Activated CD4-positive, alpha-beta T cell treated with anti-CD3 and anti-CD28 coated beads, Interleukin-2, amount 50 U/mL, for 4 hours (primary cell): ENCODE measurements at places on chromosomes 7 and 10.

DNA sequence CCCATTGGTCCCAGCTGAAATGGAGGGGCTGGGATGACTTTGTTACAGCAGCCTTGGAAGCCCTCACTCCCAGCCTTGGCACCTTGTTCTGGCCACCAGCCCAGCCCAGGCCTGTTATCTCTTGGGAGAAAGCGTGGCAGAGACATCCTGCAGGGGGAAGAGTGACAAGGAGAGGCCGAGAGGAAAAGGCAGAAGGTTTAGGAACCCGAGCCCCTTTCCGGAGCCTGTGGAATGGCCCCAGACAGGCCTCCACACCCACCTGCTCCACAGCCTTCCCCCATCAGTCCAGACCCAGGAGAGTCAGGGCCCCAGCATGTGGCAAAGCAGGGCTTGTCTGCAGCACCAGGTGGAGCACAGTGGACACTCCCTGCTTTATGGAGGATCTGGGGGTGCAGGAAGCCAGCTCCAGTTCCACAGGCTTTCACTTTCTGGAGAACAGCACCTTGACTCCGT is 24.1 kb upstream of the TRIM8 start:
- no peak for DNase-seq

GRCh38 chr10:21388589-21388988 is 136.9 kb downstream of the SKIDA1 start:
- no peak for DNase-seq

GRCh38 chr7:99393355-99394187 is 14.8 kb downstream of the PDAP1 start:
- no peak for DNase-seq

DNA sequence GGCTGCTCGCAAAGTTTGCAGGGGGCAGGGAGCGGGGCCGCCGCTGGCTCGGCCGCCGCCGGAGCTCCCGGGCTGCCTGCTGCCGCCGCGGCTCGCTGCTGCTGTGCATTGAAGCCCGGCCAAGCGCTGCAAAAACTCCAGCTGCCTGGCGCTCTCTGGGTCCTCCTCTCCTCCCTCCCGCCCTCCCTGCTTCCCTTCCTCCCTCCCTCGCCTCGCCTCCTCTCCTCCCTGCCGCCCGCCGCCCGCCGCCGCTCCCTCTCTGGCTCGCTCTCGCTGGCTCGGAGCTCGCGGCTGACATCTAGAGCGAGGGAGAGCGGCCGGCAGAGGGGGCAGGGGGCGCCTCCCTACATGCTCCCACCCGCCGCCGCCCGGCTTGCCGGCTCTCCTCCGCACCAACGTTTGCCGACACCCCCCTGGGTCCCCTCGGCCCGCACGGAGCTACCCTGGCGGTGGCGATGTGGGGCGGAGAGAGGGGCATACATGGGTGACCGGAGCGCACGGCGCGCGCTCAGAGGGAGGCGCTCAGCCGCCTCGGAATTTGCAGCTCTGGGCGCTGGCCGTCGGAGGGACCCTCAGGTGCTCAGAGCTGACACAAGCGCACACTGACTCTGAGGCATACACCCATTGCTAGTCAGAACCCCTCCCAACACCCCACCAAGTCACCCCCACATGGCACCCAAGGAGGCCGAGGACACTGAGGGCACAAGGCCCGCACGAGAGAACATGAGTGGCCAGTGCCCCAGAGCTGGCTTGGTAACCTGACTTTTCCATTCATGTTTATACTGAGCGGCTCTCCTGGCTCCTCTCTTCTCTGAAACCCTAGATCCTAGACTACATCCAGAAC is 1.2 kb upstream of the PLXNA4 start:
- DNase-seq, result no peak

- no peak for DNase-seq
These were observed 7.4 kb upstream of the APBB1IP start for GRCh38 chr10:26430641-26431163.

DNA sequence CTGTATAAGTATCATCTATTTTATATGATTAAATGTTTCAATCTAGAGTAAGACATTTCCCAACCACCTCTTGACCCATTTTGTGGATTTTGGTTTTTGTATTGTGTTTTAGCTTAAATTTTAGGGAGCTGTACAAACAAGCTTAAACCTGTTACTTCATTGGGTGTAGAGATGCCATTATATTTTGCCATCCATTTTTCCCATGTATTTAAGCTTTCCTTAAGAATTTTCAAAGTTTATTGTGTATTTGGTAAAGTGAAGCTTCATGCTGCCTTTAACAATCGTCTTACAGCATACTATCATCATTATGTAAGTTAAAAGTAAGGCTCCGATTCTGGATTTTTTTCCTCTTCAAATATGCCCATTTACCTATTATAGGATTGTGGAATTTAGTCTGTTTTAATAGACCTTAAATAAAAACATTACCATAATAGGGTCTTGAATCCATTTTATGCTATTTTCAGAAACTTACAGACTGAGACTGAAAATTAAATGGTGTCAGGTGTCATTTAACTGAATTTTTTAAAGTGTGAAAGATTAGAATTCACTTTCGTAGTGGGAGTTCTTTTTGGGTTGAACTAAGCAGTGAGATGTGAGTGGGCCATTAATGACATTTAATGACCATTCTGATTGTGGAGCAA is 2.2 kb downstream of the KMT2E start:
- DNase-seq, result no peak

DNA sequence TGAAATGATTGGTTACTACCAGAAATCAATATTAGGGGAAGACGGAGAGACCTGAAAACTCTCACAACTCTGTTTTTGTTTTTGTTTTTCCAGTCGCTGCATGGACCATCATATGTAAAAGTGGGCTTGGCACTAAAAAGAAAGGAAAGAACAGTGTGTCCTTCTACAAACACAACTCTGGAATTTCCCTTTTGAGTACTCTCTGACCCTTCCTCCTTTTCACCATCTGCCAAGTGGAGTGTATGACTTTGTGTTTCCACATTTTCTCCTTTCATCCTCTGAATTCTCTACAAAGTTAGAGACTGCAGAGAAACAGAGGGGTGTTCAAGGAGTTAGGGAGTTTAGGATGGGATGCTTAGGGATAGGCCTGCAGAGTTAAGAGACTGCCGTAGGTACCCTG is 92.0 kb downstream of the MDFIC start:
- DNase-seq, result no peak

DNA sequence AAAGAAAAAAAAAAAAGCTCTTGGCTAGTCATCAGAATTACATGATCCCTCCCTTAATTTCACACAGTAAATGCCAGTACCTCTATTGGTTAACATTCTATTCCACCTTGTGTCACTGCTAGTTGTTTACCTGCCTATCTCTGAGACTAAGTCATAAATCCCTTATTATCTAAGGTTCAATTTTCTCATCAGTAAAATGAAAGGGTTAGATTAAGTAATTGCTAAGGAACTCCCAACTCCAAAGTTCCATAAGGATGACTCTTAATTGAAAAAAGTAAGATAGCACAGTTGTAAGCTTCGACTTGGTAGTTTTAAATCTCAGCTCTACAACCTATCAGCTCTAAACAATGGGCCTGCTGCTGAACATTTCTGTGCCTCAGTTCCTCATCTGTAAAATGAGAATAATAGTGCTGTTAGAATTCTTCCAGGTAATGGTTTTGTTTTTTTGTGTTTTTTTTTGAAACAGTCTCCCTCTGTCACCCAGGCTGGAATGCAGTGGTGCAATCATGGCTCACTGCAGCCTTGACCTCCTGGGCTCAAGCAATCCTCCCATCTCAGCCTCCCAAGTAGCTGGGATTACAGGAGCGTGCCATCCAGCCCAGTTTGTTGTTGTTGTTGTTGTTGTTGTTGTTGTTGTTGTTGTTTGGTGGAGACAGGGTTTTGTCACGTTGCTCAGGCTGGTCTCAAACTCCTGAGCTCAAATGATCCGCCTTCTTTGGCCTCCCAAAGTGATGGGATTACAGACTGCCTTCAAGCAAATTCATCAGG is 35.6 kb downstream of the SRPK2 start:
- DNase-seq, result no peak

GRCh38 chr7:124032369-124033094 is at the start of gene TMEM229A:
Gene TMEM229A, minus strand, starts transcription at chr7:124033067. Its CDS starts 64 bp downstream, at chr7:124033003.
- no peak for DNase-seq

DNA sequence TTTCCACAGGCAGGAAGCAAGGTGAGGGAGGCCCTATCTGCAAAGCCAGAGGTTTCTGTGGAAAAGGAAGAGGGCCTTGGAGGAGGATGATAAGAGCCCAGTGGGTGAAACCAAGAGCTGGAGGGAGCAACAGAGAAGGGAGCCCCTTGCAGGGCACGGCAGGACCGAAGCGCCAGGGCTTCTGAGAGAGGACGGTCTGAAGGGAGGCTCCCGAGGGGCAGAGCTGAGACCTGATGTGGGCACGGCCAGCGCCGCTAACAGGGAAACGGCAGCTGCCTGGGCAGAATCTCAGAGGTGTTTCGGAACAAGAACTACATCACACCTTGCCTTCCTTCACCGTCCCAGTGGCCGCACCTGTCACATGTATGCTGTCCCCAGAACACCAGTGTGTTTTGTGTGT is 144.3 kb upstream of the ADARB2 start:
- no peak for DNase-seq

- DNase-seq, result no peak
These were observed at the start of gene ATOH7 for GRCh38 chr10:68231817-68232251. Gene ATOH7, minus strand, starts transcription at chr10:68232113. Its CDS starts 436 bp downstream, at chr10:68231677.

GRCh38 chr7:137001041-137001440 is 132.6 kb downstream of the CHRM2 start:
- DNase-seq, result no peak

GRCh38 chr7:55877308-55877707 is 9.9 kb upstream of the ZNF713 start:
- no peak for DNase-seq

- DNase-seq, result no peak
These were observed 32.6 kb downstream of the GRID1 start for GRCh38 chr10:86333826-86334487.

GRCh38 chr10:17652585-17652984 is 8.6 kb downstream of the STAM start:
- DNase-seq, result no peak

DNA sequence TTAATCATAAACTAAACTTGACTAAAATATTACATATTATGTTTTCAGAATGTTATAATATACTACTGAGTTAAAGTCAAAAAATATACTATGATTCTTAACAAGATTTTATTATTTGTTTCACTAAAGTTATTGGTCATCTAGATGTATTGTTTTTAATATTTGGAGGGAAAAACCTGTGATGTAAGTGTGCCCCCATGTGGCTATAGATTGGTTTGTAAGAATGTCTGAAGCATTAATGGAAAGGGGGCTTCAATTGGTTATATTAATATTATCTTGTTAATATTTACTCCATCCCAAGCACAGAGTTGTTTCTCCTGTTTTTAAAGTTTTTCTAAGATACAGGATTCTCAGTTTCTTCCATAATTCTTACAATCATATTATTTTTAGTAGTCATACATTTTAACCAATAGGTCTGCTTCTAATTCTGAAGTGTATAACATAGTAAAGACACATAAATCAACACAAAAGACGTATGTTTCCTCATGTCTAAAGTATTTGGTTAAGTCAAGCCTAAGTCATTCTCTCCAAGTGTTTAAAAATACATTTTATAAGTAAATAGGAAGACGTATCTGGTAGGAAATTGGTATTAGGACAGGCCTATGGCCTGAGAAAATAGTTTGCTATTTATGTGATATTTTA is 58.0 kb downstream of the GNAT3 start:
- DNase-seq, result no peak

GRCh38 chr10:24488631-24489030 is 235.1 kb downstream of the ARHGAP21 start:
- no peak for DNase-seq

- DNase-seq, result no peak
These were observed 23.3 kb downstream of the ADAP1 start for GRCh38 chr7:930975-931758.

- no peak for DNase-seq
These were observed 348.8 kb downstream of the GALNT17 start for GRCh38 chr7:71480791-71481190.

- no peak for DNase-seq
These were observed 35.6 kb upstream of the TCF7L2 start for GRCh38 chr10:112914288-112914952.

GRCh38 chr10:11951695-11952094 is 90.9 kb downstream of the UPF2 start:
- no peak for DNase-seq

GRCh38 chr7:40401406-40401805 is 266.6 kb downstream of the SUGCT start:
- DNase-seq, result no peak
